ENCODE measurements at places on chromosomes 4 and X. TPM values are rescaled to one million over a fixed set of nuclear protein-coding genes. Genes with fewer than 3 reads are reported as not detected.

Gene RHOXF2
- total RNA-seq, result 0.29 TPM

- H3K4me1 ChIP-seq, result no peaks in the 10 kb centered on the region
- no peak overlapping the region for H3K4me3 ChIP-seq
- H3K27me3 ChIP-seq, result no peaks in the 10 kb centered on the region
Measured at GRCh38 chr4:13240066-13240465, 244.1 kb downstream of the RAB28 start.

Gene WDR44
- total RNA-seq, result 11.8 TPM

Gene TNMD
- not detected for total RNA-seq

Gene PHEX
- total RNA-seq, result 1.0 TPM

DNA sequence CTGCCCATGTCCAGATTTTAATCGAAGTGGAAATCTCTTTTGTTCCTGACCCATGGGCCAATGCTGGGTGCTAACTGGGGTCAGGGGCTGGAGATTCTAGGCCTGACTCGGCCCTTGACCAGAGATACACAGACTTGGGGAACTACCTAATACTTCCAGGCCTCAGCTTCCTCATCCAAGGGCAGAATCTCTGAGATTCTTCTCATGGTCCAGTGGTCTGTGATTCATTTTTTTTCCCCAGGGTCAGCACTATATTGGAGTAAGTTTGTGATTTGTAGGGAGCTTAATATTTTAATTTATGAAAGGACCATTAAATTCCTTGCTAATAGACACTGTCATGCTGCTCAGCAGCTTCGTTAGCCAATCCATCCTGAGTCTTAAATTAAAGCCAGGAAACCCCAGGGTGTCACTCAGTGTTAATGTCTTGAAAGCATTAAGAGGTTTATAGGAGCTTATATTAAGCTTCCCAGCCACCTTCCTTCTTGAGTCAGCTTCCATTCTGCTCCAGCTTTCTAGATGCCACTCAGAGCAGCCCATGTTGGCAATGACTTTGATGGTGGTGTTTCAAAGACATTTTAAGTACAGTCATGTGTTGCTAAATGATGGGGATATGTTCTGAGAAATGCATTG, 27.0 kb upstream of the PROM1 start:
- DNase-seq, result no peak
- H3K36me3 ChIP-seq, result no peaks in the 10 kb centered on the region
- H3K27ac ChIP-seq, result no peak overlapping the region
- no peaks in the 10 kb centered on the region for H3K27me3 ChIP-seq
- no peaks in the 10 kb centered on the region for H3K4me1 ChIP-seq

Gene SPIN2A
- 1.3 TPM for total RNA-seq

GRCh38 chr4:23114538-23114937, 421.8 kb downstream of the GBA3 start:
- H3K36me3 ChIP-seq, result no peaks in the 10 kb centered on the region
- H3K4me1 ChIP-seq, result no peaks in the 10 kb centered on the region
- H3K27me3 ChIP-seq, result no peaks in the 10 kb centered on the region

GRCh38 chr4:54586320-54586955, 71.3 kb upstream of the KIT start:
- no peak overlapping the region for H3K4me3 ChIP-seq
- no peaks in the 10 kb centered on the region for H3K27me3 ChIP-seq
- H3K4me1 ChIP-seq, result peaks cover 4% of the 10 kb centered on the region
- H3K27ac ChIP-seq, result no peak overlapping the region
- no peaks in the 10 kb centered on the region for H3K36me3 ChIP-seq
- DNase-seq, result no peak

- H3K36me3 ChIP-seq, result no peaks in the 10 kb centered on the region
- H3K27me3 ChIP-seq, result no peaks in the 10 kb centered on the region
- no peak for DNase-seq
- H3K4me1 ChIP-seq, result no peaks in the 10 kb centered on the region
- no peak overlapping the region for H3K27ac ChIP-seq
Measured at GRCh38 chrX:133838761-133839676, 146.4 kb downstream of the GPC3 start.

Gene HGFAC
- 0.20 TPM for total RNA-seq

DNA sequence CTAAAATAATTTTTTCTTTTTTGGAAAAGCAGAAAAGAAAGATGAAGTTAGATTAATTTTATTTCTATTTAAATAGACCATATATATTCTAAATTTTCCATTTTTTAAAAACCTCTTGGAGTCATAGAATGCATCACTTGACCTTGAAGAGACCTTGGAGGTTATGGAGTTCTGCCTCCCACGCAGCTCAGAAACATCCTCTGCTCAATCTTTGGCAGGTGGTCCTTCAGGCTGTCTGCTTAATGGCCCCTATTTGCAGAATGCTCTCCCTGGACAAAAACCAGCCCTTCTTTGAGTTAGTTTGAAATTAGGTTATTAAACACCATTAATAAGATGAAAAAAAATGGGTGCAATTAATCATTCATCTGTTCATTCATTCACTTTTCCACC, 194.1 kb upstream of the TLL1 start:
- no peaks in the 10 kb centered on the region for H3K27me3 ChIP-seq
- no peaks in the 10 kb centered on the region for H3K36me3 ChIP-seq
- DNase-seq, result no peak

DNA sequence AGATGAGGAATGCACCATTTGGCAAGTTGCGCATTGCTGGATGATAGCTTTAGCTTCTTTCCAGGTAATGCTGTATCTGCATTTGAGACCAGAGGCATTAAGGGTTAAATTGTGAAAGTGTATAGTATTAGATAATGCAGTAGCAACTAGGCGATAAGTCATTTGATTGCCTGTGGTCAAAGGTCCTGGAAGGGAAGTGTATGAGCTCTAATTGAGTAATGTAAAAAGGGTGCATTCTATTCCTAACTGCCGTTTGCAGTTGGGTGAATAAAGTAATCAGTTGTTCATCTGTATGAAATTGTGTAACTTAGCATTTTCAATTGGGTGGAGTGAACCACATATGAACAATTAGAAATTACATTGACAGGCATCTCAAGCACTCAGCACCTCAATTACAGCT, 54.5 kb upstream of the WDR1 start:
- H3K36me3 ChIP-seq, result no peaks in the 10 kb centered on the region
- H3K4me1 ChIP-seq, result peaks cover 30% of the 10 kb centered on the region
- no peak overlapping the region for H3K4me3 ChIP-seq
- DNase-seq, result no peak
- no peaks in the 10 kb centered on the region for H3K27me3 ChIP-seq
- H3K27ac ChIP-seq, result no peak overlapping the region

Gene USP11
- 65.3 TPM for total RNA-seq

DNA sequence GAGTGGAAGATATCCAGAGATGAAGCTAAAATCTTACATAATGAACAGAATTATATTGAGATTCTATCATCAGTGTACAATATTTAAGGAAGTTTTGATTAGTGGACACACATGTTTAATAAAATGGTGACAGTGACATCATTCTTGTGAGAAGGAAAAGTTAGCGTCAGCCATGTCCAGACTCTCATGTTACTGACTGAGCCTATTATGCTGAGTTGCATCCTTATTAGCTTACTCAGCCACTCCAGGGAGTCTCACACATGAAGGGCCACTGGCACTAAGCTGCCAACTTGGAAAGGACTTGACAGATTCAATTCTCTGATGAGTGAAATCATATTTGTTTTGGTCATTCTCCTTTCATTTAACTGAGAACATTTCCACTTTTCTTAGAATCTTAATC, 170.6 kb downstream of the BANK1 start:
- H3K36me3 ChIP-seq, result no peaks in the 10 kb centered on the region
- no peak overlapping the region for H3K27ac ChIP-seq
- no peaks in the 10 kb centered on the region for H3K4me1 ChIP-seq

- no peaks in the 10 kb centered on the region for H3K4me1 ChIP-seq
- H3K4me3 ChIP-seq, result no peak overlapping the region
- no peak for DNase-seq
- H3K27me3 ChIP-seq, result no peaks in the 10 kb centered on the region
Measured at GRCh38 chr4:20723463-20723862, 23.2 kb downstream of the PACRGL start.

GRCh38 chr4:72558655-72559054, 10.4 kb downstream of the ADAMTS3 start:
- no peaks in the 10 kb centered on the region for H3K27me3 ChIP-seq
- no peak for DNase-seq
- no peak overlapping the region for H3K4me3 ChIP-seq

- H3K4me3 ChIP-seq, result no peak overlapping the region
- H3K4me1 ChIP-seq, result no peaks in the 10 kb centered on the region
- H3K27me3 ChIP-seq, result no peaks in the 10 kb centered on the region
- no peak for DNase-seq
- H3K27ac ChIP-seq, result no peak overlapping the region
Measured at GRCh38 chr4:142648378-142648777, 197.7 kb downstream of the INPP4B start.

GRCh38 chr4:101806914-101807313, 16.4 kb downstream of the BANK1 start:
- no peaks in the 10 kb centered on the region for H3K27me3 ChIP-seq
- H3K27ac ChIP-seq, result peak overlapping the region; percentile 61

GRCh38 chrX:48753708-48754228, 7.8 kb upstream of the GLOD5 start:
- H3K27me3 ChIP-seq, result no peaks in the 10 kb centered on the region
- no peak overlapping the region for H3K27ac ChIP-seq
- no peak for DNase-seq
- H3K4me3 ChIP-seq, result no peak overlapping the region
- H3K36me3 ChIP-seq, result no peaks in the 10 kb centered on the region
- no peaks in the 10 kb centered on the region for H3K4me1 ChIP-seq

DNA sequence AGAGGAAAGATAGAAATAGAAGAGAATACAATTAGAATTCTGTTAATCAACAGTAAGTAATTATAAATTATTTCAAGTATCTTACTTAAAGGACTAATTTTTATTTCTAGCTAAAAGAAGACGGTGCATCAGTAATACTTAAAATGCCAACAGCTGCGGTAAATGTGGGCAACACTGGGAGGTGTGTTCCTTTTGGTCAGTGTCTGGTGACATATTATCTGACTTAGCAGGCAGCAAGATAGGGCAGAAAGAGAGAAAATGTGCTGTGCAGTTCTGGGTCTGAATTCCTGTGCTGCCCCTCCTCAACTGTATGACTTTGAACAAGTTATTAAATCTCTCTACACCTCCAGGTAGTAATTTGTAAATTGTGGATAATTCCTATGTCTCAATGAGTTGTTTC, 120.6 kb downstream of the ZNF827 start:
- no peak overlapping the region for H3K4me3 ChIP-seq
- no peak for DNase-seq
- no peaks in the 10 kb centered on the region for H3K27me3 ChIP-seq
- H3K36me3 ChIP-seq, result no peaks in the 10 kb centered on the region
- H3K4me1 ChIP-seq, result no peaks in the 10 kb centered on the region

Gene CD38
- 12.6 TPM for total RNA-seq

Gene CLNK
- not detected for total RNA-seq

DNA sequence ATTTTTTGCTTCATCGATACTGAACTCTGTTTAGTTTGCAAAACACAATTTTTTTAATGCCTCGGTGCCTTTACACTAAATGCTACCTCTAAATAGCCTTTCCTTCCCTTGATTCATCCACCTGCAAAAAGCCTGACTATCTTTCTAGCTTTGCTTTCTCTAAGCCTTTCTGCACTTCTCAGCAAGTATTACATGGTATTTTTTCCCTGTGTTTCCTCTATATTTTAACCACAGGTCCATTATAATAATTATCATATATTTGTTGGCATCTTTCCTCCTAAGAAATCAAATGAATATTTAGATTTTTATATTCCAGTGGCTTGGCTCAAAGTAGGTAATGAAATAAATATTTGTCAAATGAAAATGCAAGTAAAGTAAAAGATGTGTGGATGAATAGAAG, 196.2 kb downstream of the ARHGAP24 start:
- H3K36me3 ChIP-seq, result no peaks in the 10 kb centered on the region
- no peak overlapping the region for H3K4me3 ChIP-seq
- no peak for DNase-seq
- no peaks in the 10 kb centered on the region for H3K27me3 ChIP-seq
- no peak overlapping the region for H3K27ac ChIP-seq

DNA sequence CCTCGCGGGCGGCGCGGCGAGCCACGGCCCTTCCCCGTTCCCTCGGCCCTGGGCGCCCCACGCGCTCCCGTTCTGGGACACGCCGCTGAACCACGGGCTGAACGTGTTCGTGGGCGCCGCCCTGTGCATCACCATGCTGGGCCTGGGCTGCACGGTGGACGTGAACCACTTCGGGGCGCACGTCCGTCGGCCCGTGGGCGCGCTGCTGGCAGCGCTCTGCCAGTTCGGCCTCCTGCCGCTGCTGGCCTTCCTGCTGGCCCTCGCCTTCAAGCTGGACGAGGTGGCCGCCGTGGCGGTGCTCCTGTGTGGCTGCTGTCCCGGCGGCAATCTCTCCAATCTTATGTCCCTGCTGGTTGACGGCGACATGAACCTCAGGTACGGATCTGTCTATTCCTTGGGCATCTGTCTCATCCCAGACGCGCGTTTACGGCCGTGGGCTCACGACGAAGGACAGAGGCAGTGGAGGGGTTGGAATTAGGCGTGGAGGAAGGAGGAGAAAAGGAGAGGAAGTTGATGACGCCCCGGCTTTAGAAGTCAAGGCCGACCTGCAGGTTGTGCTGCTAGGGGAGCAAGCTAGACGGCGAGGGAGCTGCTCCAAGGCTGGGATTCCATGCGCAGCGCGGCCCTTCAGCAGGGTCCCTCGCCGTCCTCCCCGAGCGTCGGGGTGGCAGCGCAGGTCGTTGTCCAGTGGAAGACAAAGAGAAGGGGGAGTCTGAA, 792 bp downstream of the SLC10A4 start:
- no peaks in the 10 kb centered on the region for H3K36me3 ChIP-seq
- no peak for DNase-seq
- H3K27me3 ChIP-seq, result peaks cover 22% of the 10 kb centered on the region
- peak overlapping the region; percentile 41 for H3K4me3 ChIP-seq
- no peak overlapping the region for H3K27ac ChIP-seq

Gene GAGE12G
- total RNA-seq, result not detected

DNA sequence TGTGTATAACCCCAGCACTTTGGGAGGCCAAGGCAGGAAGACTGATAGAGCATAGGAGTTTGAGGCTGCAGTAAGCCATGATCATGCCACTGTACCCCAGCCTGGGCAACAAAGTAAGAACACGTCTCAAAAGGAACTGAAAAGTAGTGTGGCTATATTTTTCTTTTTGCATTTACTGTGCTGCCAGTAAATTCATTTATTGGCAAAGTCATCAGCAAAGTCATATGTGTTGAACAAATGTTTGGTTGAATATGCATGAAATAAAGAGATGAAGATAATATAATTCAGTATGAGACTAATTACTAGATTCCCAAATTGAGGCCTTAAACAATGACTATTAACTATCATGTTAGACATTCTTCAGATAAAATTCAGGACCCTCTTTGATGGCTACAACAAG, 829.1 kb downstream of the PCDH7 start:
- H3K4me1 ChIP-seq, result no peaks in the 10 kb centered on the region
- no peak overlapping the region for H3K27ac ChIP-seq
- H3K36me3 ChIP-seq, result no peaks in the 10 kb centered on the region
- no peak for DNase-seq
- H3K27me3 ChIP-seq, result no peaks in the 10 kb centered on the region
- H3K4me3 ChIP-seq, result no peak overlapping the region

GRCh38 chr4:79317711-79318110, 8.2 kb downstream of the NAA11 start:
- no peaks in the 10 kb centered on the region for H3K4me1 ChIP-seq
- no peak for DNase-seq
- no peaks in the 10 kb centered on the region for H3K36me3 ChIP-seq
- no peak overlapping the region for H3K4me3 ChIP-seq
- H3K27me3 ChIP-seq, result no peaks in the 10 kb centered on the region

Measured in upper lobe of left lung (tissue), 6 donors.